ENCODE measurements at places on chromosomes 4 and X.

DNA sequence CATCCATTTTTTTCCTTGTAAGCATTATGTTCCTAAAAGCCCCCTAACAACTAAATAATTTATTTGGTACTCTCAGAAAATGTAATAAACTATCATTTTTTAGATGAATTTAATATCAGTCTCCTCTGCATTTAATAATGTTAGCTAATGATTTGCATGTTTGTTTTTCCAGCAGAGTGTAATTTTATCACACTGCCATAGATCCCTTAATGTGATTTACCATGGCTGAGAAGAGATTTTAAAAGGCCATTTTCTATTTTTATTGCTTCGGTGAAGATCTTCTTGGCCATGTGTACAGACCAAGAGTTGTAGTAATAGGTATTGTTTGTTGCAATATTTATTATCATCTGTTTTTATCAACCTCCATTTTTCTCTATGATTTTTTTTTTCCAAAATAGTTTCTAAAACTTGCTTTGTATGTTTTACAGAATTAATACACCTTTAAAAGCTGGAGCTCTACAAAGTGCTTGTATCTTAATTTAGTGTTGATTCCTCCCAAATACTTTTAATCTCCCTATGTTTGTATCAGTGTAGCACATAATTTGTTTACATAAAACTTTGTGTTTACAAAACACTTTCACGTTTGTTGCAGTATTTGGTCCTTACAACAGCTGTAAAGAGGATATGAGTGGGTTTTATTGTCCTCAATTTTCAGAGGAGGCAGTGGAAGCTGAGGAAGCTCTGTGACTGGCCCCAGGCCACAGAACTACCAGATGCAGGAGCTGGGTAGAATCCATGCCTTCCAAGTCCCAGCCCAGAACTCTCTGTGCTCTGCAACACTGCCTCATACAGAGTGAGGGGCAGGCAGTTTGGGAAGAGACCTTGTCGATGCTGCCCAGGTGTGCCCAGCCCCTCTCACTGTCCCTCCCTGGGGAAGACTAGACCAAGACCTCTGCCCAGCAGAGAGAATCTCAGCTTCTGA lies 58.1 kb downstream of the FAM114A1 start:
- peak; percentile 43 for DNase-seq

GRCh38 chr4:59175617-59176016 lies 2024.5 kb upstream of the ADGRL3 start:
- no peak for DNase-seq

DNA sequence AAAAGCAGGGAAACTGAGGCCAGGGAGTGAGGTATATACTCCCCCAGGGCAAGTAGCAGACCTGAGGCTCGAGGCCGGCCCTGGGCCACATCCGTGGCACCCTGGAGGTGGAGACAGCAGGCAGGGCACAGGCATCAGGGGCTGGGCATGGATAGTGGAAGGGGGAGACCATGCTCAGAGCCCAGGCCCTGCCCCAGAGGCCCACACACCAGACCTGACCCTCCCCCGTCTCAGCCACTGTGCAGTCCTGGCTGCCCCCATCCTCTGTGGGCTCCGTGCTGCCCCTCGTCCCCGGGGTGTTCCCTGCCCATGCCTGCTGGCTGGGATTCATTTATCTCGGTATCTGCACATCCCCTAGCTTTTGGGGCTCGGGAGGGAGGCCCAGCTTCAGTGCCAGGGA lies 103.1 kb upstream of the NKX1-1 start:
- no peak for DNase-seq

- no peak for DNase-seq
These were observed 147.1 kb upstream of the RPS6KA6 start for GRCh38 chrX:84335121-84335520.

GRCh38 chrX:53356186-53356585 lies 66.3 kb downstream of the SMC1A start:
- DNase-seq = no peak

DNA sequence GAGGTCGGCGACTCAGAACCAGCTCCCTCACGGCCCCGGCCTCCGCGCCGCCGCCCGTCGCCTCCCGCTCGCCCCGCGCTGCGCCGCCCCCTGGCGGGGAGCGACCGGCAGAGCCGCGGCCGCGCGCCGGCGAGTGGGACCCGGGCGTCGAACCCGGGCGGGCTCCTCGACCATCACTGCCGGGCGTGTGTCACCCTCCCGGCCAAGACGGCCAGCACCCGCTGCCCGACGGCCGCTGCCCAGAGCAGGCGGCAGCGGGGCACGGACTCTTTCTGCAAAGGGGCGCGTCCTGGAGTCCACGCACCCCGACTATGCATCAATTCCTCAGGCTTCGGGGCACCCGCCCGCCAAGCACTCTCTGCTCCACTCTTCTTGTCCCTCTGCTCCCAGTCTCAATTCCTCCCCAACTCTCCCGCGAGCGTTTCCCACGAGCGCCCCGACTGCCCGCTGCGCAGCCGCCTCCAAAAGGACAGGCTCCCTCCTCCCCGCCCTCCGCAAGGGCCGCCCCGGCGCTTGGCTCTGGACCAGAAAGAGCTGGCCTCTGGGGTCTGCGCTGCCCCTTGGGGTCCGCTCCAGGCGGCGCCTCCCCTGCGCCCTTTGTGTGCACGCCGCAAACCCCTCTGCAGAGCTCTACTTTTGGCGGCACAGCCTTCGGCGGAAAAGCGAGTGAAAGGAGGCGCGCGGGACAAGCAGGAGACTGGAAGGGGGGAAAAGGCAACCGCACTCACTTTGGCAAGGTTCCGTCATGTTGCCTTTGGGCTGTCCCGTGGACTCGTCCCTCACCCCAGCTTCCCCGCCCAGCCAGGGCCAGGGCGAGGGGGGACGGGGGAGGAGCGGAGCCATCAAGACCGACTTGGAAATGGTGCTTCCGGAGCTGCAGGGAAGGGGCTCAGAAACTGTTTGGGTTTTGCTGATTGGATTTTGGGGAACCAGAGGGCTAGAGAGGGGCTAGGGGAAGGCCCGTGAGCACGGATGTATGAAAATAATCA lies 1.0 kb downstream of the PDE5A start:
- DNase-seq = no peak

DNA sequence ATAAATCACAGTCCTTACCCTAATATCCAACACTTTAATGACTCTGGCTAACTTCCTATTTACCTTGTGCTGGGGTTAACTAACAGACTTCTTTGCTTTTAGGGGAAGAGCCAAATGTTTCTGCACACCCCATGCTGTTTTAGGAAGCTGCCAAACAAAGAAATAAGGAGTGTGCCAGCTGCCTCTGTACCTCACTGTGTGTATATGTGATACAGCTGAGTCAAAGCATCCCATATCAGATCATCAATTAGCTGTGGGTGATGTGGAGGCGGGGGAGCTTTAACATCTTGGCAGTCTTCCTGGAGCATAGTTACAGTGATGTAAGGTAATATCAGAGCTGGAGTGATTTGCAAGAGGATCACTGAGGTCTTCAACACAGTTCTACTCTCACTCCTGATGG lies 95.4 kb downstream of the COL25A1 start:
- no peak for DNase-seq

DNA sequence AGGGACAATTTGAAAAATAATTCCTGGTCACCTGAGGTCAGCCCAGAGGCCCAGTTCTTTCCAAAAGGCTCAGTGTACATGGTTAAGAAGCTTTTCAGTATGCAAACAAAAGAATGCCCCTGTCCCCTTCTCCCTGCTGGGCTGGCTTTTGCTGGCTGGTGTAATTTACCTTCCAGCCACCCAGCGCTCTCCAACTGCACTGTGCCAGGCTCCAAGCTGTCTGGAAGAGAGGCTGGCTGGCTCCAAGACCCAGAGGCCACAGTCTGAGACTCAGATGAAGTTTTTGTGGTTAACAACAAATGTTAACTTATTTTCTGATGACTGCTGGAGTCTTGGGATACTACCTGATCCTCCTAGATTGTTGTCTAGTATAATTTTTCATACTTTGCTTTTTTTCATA lies 11.9 kb upstream of the KIT start:
- no peak for DNase-seq

GRCh38 chr4:94359221-94359620 lies 16.6 kb upstream of the HPGDS start:
- no peak for DNase-seq

DNA sequence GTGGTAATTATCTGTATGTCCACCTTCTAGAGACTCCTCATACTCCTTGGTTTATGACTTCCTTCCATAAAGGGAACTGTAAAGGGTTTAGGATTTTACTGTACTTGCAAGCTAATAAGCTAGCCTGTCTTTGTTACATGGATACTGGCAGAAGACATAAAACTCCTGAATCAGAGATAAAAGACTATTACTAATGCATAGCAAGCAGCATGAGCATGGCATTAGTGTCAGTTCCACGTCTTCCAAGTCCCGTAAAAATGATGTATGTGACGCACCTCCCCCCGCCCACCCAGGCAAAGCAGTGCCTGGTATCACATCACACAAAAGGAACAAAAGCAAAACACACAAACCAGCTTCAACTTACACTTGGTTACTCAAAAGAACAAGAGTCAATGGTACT lies 71.0 kb downstream of the SLC10A6 start:
- DNase-seq = no peak

- no peak for DNase-seq
These were observed 85.8 kb downstream of the DCLK2 start for GRCh38 chr4:150164055-150164454.

DNA sequence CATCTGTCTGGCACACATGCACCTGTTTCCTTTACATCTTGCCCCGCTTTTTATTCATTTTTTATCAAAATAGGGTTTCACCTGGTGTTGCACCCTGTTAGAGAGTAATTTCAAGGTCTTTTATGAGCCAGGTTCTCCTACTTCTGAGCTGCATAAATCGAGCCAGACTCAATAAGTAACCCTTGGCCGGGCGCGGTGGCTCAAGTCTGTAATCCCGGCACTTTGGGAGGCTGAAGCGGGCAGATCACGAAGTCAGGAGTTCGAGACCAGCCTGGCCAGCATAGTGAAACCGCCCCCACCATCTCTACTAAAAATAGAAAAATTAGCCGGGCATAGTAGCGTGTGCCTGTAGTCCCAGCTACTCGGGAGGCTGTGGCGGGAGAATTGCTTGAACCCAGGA lies 1.0 kb upstream of the PPP2R3B start:
- no peak for DNase-seq

DNA sequence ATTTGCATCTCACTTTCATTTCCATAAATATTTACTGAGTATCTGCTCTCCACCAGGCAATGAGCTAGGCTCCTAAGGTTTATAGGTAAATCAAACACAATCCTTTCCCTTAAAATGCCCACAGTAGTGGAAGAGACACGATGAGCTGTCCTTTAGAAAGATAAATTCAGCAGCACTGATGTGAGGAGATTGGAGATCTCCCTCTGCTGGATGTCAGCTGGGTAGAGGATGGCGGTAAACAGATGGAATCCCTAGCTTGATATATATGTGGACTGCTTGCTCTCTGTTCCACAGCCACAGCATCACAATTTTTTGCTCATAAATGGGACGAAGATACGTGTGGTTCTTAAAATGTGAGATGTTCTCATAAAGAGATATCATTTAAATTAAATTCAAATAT lies 216.4 kb upstream of the RASGEF1B start:
- no peak for DNase-seq

GRCh38 chrX:22249371-22249770 lies 23.3 kb upstream of the CBLL2 start:
- DNase-seq = no peak

GRCh38 chr4:182207830-182208396 lies 35.3 kb upstream of the TENM3 start:
- DNase-seq = no peak

DNA sequence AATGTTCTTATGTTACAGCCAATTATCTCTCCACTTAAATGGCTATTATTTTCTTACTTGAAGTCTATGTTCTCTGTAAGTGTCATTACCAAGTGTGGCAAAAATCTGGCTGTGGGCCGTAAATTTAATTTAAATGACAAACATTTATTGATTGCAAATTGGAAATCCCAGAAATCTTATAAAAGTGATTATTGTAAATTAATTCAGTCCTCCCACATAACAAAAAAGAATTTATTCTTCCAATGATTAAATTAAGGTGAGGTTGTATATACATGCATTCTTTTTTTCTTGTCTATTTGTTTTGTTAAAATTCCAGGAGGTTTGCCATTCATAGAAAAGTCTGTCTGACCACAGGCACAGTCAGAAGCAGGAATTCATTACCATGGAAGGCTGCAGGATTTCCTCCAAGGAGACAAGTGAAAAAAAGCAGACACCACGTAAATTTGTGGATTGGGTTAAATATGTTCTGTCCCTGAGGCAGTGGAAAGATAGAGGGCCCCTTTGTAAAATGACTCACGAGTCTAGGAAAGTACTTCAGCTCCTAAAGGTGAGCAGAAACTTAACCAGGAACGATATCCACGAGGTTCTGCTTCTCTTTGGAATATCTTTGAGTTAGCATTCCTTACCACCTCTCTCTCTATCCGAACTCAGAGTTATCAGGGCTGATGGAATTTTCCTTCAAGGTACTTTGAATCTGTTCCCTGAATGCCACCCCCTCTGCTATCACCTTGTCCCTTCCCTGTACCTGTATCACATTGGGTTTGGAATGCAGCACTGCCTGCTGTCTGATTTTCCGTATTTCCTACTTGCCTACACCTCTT lies 10.7 kb downstream of the PPARGC1A start:
- no peak for DNase-seq

- DNase-seq = no peak
These were observed 212.9 kb downstream of the FAT4 start for GRCh38 chr4:125527681-125528080.

GRCh38 chr4:115054836-115055235 lies 58.6 kb downstream of the NDST4 start:
- DNase-seq = no peak

GRCh38 chrX:100995469-100995868 lies 26.0 kb downstream of the ARL13A start:
- no peak for DNase-seq

- DNase-seq = no peak
These were observed 38.5 kb downstream of the APBB2 start for GRCh38 chr4:41175794-41176193.

GRCh38 chr4:27081675-27082586 lies 221.3 kb downstream of the STIM2 start:
- no peak for DNase-seq
